Stimulated activated CD8-positive, alpha-beta memory T cell treated with anti-CD3 and anti-CD28 coated beads, Interleukin-15, amount 100 ng/mL, for 48 hours (primary cell): ENCODE measurements at places on chromosomes 5 and 9.

DNA sequence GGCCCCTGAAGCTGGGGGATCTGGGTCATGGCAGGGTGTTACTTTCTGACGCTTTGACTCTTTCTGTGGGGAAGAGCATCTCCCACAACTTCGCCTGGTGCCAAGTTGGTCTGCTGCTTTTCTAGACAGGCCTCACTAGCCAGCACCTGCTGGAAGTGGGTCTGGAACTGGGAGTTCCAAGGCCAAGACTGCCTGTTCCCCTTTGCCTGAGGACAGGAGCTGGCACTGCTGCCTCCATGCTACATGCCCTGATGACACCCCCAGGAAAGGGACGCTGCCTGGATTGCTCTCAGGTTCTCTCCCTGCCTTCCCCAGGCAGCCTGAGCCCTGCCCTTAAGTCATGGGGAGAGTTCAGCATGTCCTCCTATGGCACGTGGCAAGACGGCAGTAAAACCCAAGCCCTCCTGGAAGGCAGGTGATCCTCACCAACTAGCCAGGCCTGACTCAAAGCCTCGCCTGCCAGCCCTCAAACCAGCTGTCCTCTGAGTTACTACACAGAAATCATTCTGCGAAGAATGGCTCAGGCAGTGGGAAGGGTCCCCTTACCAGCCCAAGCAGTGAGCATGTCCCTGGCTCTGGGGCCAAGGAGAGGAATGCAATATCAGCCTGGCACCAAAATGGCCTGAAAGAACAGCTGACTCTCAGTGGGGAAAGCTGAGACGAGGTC is 35.8 kb downstream of the SEC61B start:
- DNase-seq, result no peak

DNA sequence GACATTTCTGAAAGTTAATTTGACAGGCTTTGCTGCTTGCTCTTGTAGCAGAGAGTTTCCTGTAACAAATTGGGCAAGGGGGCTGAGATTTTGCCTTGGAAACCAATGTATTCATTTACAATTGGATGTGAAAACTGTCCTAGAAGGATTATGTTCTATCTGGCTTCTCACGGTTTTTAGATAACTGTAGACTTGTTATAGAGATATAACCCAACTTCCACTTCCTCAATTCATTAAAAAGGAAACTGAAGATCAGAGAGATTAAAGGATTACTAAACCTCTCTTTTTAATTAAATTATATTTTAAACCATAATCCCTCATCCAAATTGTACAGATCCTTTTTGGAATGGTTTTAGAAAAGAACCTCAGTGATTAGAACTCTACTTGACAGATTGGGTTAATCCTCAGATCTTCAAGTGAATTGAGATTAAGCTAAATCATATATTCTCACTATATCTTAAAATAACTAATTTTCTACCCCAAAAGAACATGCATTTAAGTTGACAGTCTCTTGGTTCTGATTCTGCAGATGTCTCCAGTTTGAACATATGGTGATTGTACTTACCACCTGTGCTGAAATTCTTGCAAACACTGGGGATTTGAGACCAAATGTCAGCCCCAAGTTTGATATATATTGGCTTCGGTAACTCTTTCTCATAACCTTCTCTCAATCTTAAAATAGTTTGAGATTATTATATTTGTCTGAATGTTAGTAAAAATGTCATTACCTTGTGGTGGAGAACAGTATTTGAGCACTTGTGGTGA is 130.1 kb upstream of the C9orf72 start:
- DNase-seq, result no peak

DNA sequence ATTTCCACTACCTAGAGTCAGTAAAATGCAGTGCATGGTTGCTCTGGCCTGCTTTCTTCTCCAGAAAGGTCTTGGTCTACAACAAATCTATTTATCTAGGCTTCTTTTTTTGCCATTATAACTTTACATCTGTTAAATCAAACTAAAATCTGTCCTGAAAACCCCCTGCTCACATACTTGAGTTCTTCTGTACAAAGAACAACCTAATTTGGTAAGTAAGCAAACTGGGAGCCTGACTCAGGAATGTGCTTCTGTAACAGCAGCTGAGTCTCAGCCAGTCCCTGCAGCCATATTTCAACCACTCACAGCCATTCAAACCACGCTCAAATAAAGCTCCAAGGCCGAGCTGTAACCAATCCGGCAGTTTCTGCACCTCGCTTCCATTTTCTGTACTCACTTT is 95.8 kb downstream of the PLPP1 start:
- DNase-seq, result no peak

DNA sequence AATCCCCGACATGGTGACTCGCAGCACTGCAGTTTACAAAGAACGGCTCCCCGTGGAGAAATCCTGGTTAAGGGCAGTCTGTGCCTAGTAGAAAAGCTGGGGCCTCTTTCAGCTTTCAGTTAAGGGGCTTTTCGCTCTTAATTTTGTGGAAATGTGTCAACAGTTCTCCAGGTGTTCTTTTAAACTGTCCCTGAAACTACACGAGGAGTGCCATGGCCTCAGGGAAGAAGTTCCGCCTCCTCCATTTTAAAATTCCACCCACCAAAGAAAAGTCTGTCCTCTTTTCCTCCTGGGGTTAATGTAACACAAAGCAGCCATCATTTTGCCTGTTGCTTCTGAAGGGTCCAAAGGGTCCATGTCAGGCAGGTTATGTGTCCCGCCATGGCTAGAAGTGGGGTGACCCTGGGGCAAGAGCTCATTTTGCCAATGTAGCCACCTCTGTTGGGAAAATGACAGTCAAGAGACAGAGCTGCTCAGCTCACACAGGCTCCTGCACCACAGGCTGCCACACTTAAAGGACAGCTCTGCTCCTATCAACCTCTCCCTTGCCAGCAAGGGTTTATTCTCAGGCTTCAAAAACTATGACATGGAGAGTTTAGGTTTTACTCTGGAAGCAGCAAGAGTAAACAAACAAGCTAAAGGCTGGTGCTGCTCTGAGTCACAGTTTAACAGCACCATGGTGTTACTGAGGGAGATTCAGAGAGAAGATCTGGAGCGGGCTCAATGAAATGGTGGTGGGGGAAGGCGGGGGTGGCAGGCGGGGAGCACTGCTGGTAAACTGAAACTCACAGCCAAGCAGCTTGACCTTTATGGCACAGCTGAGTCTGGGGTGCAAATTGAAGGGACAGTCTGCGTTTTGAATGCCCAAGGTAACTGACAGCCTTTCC is 3.2 kb downstream of the WHRN start:
- DNase-seq, result no peak

DNA sequence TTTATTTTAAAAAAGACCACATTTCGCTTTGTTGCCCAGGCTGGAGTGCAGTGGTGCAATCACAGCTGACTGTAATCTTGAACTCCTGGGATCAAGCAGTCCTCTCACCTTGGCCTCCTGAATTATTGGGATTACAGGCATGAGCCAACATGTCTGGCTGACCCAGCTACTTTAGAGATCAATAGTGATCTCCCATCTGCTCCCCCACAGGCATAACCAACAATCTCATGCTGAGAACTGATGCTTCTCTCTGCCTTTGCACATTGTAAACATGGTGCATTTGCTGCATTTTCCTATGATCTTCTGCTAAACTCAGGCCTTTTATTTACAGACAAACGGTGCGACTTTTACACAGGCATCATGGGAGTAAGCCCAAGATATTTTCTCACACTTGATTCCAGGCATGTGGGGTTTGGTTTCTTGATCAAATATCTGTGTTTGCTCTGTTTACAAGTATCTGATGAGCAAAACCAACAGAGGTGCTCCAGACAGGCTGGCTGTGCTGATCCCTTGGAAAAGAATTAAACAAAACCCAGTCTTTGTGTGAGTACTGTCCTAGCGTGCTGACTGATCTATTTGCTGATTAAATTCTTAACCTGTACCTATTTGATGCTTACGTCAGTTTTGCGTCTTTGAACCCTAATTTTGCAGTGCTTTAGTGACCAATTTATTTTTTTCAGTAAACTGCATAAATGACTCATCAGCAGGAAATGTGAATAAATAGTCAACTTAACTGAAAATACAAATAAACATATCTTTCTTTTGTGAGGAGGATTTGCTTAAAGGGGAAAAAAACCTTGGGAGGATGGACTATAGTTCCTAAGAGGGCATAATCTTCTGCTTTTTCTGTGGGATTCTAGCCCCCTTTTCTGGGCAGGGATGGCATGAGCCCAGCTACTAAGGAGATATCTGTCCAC is 191.7 kb upstream of the NR3C1 start:
- DNase-seq, result no peak

GRCh38 chr5:17879276-17879675 is 245.0 kb downstream of the TAF11L14 start:
- DNase-seq, result no peak

- no peak for DNase-seq
Observed at GRCh38 chr9:71774920-71775319, 6.6 kb upstream of the CEMIP2 start.
